A673 (cell line): ENCODE measurements at places on chromosomes 16 and 17. TPM values are rescaled to one million over a fixed set of nuclear protein-coding genes. Genes with fewer than 3 reads are reported as not detected.

GRCh38 chr16:74954763-74955162, 30.2 kb downstream of the WDR59 start:
- H3K4me1 ChIP-seq = no peaks in the 10 kb centered on the region
- no peak for DNase-seq
- no peak overlapping the region for H3K27ac ChIP-seq
- H3K36me3 ChIP-seq = no peaks in the 10 kb centered on the region
- no peaks in the 10 kb centered on the region for H3K27me3 ChIP-seq

DNA sequence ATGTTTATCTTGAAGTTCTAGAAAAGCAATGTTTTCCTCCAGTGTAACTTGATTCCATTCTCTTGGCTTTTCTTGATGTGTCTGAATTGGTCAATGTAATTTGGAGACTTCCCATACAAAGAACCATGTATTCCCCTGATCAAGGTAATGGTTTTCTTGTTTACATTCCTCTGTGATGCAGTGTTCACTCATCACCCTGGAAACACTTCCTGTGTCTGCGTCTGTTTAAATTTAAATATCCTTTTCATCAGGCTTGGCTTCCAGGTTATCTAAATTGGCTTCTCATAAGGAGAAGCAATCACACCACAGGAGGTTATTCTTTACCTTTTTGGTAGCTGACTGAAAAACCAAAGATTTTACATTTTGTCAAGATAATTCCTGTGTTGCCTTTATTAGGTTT, 237.3 kb upstream of the WSCD1 start:
- H3K36me3 ChIP-seq = no peaks in the 10 kb centered on the region
- H3K27ac ChIP-seq = no peak overlapping the region
- peaks cover 33% of the 10 kb centered on the region for H3K27me3 ChIP-seq
- H3K4me1 ChIP-seq = no peaks in the 10 kb centered on the region

- no peaks in the 10 kb centered on the region for H3K27me3 ChIP-seq
- H3K4me1 ChIP-seq = no peaks in the 10 kb centered on the region
- no peak overlapping the region for H3K27ac ChIP-seq
- H3K4me3 ChIP-seq = no peak overlapping the region
- peaks cover 48% of the 10 kb centered on the region for H3K36me3 ChIP-seq
These were observed 101.5 kb upstream of the ZNF750 start for GRCh38 chr17:82941021-82942001.

DNA sequence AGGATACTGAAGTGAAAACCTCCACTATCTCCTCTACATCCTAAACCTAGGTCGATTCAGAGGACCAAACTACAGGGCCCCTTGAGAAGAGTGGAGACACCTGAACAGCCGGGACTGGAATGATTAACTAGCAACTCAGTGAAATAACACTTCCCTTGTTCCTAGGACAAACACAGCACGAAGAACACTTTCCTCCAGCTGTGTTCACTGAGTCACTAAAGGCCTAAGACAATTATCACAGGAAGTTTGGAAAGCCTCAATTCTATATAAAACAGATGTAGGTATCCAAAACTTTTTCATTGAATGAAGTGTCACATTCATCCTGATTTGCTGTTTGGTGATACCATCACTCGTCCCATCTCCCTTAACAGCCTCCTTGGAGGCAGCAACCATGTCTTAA, 15.5 kb upstream of the CUEDC1 start:
- DNase-seq = peak; percentile 88
- H3K4me1 ChIP-seq = peaks cover 21% of the 10 kb centered on the region

GRCh38 chr17:48472411-48473281, 42.6 kb upstream of the SKAP1 start:
- H3K27me3 ChIP-seq = no peaks in the 10 kb centered on the region
- no peak overlapping the region for H3K27ac ChIP-seq
- no peaks in the 10 kb centered on the region for H3K36me3 ChIP-seq
- no peaks in the 10 kb centered on the region for H3K4me1 ChIP-seq

GRCh38 chr17:55895112-55895759, 144.4 kb downstream of the PCTP start:
- no peaks in the 10 kb centered on the region for H3K4me1 ChIP-seq
- H3K4me3 ChIP-seq = no peak overlapping the region
- H3K27ac ChIP-seq = no peak overlapping the region
- no peaks in the 10 kb centered on the region for H3K36me3 ChIP-seq
- no peak for DNase-seq
- peaks cover 6% of the 10 kb centered on the region for H3K27me3 ChIP-seq

DNA sequence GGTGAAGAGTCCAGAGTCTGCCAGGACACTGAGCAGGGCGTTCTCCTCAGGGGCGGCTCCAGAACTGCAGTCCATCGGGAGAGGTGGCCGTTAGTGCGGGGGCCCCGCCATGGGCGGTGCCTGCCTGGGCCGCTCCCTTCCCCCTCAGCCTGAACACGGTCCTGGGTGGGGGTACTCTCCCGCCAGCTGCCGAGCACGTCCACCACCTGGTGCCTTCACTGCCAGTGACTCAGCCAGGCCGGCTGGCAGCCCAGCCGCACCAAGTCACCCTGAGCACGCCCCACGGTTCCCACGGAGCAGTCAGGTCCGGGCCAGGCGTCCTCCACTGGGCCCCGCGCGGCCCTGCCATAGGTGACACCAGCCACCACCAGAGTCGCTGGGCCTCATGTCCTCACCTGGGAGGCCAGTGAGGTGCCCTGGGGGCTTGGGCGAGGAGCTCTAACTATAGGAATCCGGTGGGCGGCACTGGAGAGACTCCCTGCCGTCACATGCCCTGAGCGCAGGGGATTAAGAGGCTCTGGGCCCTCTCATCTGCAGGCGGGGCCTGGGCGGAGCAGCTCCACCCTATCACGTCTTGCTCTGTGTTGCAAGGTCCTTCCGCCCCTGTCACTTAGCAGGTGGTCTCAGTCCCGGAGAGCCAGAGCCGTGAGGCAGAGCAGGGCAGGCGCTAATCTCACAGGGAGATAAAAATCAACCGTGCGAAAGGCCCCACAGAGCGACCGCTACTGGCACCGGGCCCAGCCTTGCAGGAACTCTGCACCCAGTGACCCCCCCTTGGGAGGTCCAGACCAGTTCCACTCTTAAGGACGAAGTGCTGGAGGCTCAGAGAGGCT, 14.3 kb downstream of the PIEZO1 start:
- H3K27me3 ChIP-seq = no peaks in the 10 kb centered on the region
- peak overlapping the region; percentile 29 for H3K4me3 ChIP-seq
- peak overlapping the region; percentile 93 for H3K27ac ChIP-seq
- peaks cover 64% of the 10 kb centered on the region for H3K4me1 ChIP-seq
- DNase-seq = peak; percentile 98

The RNFT1 gene
- 14.0 and 16.0 TPM in 2 replicates for total RNA-seq

The VWA3A gene
- total RNA-seq = 0.57 and 0.64 TPM in 2 replicates

The GAS2L2 gene
- not detected in 2 replicates for total RNA-seq

The DPEP3 gene
- not detected in 2 replicates for total RNA-seq

The FBXO39 gene
- not detected in 2 replicates for total RNA-seq

The KCTD11 gene
- total RNA-seq = 3.8 TPM in 2 replicates

The SLC2A4 gene
- total RNA-seq = 0.67 and 1.6 TPM in 2 replicates

The PRR15L gene
- total RNA-seq = not detected in 2 replicates

The FBXL16 gene
- 1.1 and 2.7 TPM in 2 replicates for total RNA-seq
